ENCODE measurements at places on chromosomes 12 and 14.

- ATAC-seq = no peak
These were observed at the start of gene CIDEB for GRCh38 chr14:24307575-24308341. CIDEB (minus strand) TSS chr14:24307977; CDS start chr14:24307858, 119 bp downstream.

GRCh38 chr14:96011607-96012006 is 27.6 kb upstream of the C14orf132 start:
- ATAC-seq = no peak

GRCh38 chr14:103250874-103251273 is 83.2 kb upstream of the EIF5 start:
- ATAC-seq = no peak

DNA sequence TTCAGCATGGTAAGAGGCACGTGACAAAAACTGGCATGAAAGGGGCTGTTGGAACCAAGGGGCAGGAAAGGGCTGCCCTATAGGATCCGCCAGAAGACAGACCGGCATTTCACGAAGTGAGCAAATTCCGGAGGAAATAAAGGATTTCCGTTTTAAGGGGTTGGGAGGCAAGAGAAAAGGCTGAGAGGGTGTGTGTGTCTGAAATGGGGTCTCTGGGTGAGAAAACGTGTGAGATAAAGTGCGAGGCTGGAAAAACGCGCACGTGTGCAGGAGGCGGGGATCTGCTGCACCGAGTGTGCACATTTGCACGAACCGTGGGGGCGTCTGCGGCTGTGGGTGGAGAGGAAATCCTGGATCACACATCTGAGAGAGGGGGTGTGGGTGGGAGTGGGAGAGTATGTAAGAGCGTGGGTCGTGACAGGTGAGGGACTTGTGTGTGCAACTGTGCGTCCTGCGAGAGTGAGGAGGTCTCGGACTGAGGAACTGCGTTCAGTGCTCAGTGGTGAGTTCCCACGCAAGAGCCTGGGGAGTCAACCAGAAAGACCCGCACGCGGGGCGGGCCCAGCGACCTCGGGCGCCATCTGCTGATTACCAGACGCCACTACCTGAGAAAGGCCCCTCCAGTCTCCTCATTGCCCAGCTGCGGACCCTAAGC is 37.0 kb upstream of the P2RX7 start:
- ATAC-seq = peak; percentile 90

GRCh38 chr14:89320381-89321000 is 96.5 kb downstream of the FOXN3 start:
- no peak for ATAC-seq

DNA sequence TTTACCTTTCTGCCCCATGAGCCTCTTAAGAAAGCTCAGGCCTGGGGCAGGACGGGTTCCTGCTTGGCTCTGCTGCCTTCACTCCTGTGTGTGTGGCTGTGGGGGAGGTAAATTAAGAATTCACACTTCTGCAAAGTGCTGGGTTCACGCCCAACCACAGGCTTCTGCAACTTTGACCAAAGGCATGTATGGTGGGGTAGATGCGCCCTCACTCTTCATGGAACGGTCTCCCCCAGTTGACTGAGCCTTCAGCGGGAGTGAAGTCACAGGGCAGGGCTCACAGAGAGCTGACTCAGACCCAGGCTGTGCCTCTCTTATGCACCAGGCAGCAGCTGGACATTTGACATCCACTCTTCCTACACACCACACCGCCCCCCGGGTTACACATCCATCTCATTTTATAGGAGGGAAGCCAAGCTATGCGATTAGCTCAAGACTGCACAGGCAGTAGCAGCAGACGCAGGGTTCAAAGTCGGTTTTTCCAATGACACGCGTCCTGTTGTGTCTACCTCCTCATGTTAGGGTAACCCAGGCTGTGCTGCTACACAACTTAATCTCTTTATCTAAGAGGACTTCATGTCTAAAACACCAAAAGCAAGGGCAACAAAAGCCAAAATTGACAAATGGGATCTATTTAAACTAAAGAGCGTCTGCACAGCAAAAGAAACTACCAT is 15.4 kb upstream of the BCL11B start:
- no peak for ATAC-seq

- no peak for ATAC-seq
These were observed 76.3 kb upstream of the NOS1 start for GRCh38 chr12:117437516-117438255.

DNA sequence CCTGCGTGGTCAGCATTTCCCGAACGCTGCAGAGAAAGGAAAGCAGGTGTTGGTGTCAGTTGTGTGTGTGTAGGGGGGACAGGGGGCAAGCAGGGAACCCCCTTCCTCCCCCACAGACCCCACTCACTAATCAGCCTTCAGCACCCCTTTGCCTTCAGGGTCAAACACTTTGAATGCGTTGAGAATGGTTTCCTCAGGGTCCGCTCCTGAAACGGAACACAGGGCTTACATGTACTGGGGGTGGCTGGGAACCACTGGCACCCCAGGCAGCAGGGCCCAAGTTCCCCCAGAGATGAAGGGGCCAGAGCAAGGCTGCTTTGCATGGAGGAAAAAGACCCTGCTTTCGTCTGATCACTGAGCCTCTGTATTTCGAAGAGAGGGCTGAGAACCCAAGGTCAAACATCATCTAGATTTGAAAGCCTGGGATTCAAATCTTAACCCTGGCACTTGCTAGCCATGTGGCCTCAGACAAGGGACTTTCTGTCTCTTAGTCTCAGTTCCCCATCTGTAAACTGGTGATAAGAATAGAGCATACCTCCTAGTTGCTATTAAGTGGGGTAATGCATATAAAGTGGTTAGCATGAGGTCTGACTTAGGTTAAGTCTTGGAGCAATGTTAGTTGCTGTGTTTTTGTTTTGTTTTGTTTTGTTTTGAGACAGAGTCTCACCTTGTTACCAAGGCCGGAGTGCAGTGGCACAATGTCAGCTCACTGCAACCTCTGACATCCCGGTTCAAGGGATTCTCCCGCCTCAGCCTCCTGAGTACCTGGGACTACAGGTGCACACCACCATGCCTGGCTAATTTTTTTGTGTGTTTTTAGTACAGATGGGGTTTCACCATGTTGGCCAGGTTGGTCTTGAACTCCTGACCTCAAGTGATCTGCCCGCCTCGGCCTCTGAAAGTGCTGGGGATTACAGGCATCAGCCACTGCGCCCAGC is 7.0 kb downstream of the MYL2 start:
- ATAC-seq = peak; percentile 98

GRCh38 chr12:91053951-91054715 is 3.7 kb downstream of the KERA start:
- ATAC-seq = no peak

All from stimulated activated memory B cell treated with anti-CD40 and anti-IgM and Interleukin-4, amounts not matched to agents 10 μg/mL and 1 μg/mL and 100 μg/mL, for 72 hours (primary cell).